Stimulated activated CD8-positive, alpha-beta memory T cell treated with anti-CD3 and anti-CD28 coated beads, Interleukin-7, amount 100 ng/mL, for 24 hours (primary cell): ENCODE measurements at places on chromosomes 2 and 18.

GRCh38 chr2:77087987-77088414 is 434.2 kb downstream of the LRRTM4 start:
- no peak for DNase-seq

GRCh38 chr18:3747176-3747973 is 297.4 kb downstream of the TGIF1 start:
- DNase-seq, result no peak

DNA sequence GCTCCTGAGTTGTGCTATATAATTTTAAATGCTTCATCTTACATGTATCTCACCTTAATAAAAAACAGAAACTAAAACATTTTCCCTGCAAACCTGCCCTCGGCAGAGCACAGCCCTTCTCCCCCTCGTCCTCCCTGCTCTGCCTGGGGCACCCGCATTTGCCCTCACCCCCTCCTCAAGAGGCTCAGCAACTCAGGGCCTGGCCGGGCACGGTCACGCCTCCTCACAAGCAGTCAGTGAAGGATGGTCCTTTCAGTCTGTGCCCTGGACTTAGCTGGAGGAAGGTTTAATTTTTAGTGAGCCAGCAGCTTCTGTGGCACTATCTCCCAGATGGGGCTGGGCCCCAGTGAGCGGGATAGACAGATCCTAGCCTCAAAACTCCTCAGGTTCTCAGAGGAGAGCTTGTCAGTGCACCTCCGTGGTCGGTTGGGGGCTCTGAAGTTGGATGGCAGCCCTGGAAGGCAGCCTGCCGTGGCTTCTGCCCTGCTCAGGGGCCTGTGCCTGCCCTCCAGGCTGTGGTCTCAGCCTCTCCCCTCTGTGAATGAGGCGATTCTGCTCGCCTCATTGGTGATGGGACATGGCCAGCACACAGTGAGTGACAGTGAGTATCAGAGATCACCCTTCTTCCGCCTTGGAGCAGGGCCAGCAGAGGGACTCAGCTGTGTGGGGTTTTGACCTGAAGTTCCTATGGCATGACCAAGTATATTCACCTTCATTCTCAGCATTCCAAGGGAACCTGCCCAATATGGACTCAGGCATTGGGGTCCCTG is 56.3 kb upstream of the AFF3 start:
- DNase-seq, result no peak

DNA sequence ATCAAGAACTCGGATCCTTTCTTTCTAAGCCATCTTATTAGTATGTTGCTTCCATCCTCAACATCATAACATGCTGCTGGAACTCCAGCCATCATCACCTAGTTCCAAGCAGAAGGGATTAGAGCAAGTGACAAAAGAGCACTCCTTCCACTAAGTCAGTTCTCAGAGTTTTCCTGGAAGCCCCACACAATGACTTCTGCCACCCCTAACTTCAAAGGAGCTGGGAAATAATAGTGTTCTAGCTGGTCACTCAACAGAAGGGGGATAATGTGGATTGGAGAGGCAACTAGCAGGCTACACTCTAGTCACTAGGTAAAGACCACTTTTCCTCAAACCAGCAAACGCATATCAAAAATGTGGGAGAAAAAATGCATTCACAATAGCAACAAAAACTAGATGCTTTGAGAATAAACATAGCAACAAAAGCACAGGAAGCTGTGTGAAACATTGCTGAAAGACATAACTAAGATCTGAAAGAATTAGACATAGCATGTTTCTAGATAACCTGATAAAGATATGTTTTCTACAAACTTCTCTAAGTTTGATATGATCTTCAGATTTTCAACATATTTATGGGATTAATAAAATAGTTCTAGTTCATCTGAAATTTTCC is 39.5 kb downstream of the COX7A2L start:
- DNase-seq, result no peak

DNA sequence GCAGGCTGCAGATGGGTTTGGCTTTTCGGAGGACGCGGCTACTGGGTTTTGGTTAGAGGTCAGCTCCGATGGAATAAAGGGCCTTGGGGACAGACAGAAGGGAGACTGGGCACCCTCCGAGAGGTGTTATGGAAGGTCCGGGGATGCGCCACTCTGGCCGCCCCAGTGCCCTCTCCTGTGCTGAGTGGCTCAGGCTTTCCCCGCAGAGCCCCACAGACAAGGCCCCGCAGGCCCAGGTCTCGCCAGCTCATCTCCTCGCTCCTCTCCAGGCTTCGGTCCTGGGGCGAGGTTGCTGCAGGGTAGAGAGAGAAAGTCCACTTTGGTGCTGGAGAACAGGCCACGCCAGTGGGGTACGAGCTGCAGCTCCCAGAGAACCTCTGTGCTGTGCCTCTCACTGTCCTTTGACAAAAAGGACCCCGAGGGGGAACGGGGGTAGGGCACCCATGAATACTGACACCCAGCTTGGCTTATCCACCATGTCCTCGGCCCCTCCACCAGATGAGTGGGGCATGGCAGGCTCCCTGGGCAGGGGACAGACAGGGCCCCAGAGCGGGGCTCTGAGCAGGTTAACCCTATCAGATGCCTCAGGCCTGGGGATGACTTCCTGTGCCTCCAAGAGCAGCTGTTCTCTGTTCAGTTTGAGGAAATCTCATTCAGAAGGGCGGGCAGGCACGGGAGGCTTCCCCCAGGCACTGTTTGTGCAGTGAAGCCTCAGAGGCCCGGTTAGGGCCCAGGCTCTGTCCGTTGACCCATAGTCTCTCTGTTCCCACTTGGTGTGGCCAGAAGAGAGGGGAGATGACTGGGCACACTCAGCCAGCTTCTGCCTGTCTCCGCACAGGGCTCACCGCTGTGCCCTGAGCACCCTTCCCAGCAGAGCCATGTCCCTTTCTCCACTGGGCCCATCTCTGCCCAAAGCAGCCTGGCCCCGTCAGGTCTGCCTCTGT is 15.7 kb upstream of the CNNM3 start:
- no peak for DNase-seq
